ENCODE measurements at places on chromosomes 6 and 20.

- DNase-seq, result no peak
Measured at GRCh38 chr6:149887343-149887742, 10.6 kb downstream of the RAET1E start.

DNA sequence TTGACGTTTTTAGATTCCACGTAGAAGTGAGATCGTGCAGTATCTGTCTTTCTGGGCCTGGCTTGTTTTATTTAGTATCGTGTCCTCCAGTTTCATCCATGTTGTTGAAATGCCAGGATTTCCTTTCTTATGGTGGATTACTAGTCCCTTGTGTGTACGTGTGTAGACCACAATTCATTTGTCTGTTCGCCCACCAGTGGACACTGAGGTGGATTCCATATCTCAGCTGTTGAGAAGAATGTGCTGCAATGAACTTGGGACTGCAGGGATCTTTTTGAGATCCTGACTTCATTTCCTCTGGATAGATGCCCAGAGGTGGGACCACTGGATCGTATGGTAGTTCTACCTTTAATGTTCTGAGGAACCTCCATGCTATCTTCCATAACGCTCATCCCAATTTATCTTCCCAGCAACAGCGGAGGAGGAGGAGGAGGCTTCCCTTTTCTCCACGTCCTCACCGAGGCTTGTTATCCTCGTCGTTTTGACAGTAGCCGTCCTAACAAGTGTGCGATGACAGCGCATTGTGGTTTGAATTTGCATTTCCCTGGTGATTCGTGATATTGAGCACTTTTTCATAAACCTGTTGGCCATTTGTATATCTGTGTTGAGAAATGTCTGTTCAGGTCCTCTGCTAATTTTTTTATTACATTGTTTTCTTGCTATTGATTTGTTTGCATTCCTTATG is 62.4 kb downstream of the CDH4 start:
- DNase-seq, result no peak

GRCh38 chr20:34891166-34892062 is 15.0 kb downstream of the ACSS2 start:
- DNase-seq, result no peak

DNA sequence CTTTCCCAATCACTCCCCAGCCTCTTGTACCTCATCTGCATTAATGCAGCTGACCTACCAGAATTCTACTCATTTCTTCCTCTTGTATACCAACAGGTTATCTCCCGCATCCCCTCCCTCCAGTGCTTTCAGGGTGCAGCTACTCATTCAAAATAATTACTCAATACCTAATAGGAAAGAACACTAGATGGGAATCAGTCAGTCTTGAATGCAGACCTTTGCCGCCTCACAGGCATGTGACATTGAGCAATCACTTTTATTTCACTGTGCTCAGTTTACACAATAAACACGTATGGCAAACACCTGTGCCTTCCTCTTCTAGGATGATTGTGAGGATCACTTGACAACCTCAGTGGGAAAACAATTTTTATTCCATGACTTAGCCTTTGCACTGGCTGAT is 13.3 kb downstream of the ZSCAN31 start:
- DNase-seq, result no peak

GRCh38 chr20:46946796-46947195 is 52.2 kb downstream of the EYA2 start:
- DNase-seq, result no peak

- DNase-seq, result no peak
Measured at GRCh38 chr20:906703-907270, 9.3 kb downstream of the ANGPT4 start.

DNA sequence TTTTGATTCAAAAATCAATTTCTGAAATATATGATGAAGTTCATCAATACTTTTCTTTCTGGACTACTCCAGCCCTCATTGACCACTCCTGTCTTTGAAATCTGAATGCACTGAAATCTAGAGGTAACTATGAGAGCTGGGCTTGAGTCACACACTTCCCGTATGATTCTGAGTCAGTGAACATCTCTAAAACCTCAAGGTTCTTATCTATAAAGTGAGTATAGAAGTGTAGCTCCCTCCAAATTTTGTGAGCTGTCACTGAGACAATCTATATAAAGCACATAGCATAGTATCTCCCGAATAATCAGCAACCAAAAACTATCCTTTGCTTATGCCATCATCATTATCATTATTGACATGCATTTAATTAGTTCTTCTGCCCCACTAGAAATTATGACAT is 182.4 kb downstream of the TSHZ2 start:
- no peak for DNase-seq

GRCh38 chr20:40156600-40157317 is 532.3 kb downstream of the MAFB start:
- DNase-seq, result no peak

- DNase-seq, result no peak
Measured at GRCh38 chr20:6714279-6714711, 53.2 kb upstream of the BMP2 start.

DNA sequence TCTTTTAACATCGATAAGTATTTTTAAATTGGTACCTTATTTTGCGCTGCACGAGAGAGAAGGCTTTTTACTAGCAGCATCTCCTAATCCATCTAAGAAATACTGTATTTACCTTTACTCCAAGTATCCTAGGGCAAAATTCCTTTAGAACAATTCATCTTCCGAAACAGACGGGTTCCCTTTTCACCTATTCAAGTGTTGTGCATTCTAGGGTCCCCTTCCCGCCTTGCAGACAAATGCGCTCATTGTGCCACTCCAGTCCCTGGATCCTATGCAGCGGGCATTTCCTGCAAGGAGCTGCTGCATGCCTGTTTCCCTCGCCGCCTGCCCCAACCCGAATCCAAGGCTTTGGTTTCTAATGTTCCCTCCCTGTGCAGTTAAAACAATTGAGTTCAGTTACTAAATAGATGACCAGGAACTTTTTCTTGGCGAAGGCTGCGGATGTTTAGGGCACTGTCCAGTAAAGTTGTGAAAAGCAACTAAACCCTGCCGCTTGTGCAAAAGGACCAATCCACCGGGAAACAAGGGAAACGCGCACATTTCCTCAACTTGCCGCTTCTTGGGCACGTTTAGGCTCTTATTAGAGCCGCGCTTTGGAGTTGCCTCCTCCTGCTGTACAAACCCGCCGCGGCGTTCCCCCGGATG is 556 bp upstream of the SCAF8 start:
- DNase-seq, result peak; percentile 56

DNA sequence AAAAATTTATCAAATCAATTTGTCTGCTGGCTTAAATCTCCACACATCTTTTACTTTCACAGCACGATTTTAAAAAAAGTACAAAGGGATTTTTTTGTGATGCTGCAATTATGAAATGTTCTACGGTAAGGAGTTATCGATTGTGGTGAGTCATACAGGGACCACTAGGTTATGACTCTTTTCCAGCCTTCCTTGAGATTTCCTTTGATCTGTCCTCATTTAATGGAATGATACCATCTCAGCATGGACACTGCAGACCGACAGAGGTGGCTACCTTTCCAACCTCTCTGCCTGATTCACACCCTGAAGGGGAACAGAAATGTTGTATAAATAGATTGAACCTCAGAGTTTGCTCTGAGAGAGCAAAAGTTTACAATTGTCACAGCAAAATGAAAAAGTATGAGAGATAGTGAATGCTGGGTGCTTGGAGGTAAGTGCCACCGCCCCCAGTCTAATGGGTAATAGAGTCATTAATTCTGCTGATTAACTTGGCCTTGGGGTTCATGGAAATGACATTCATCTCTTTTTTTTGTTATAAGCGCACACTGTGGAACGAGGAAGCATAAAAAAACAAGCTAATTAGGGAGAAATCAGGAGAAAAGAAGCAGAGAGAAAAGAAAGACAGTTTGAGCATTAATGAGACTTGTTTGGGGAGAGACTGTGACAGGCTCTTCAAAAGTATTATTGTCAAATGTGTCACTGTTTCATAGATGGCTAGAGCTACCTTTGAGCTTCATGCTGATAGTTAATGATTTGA is 306.0 kb downstream of the RNF144B start:
- no peak for DNase-seq

- DNase-seq, result no peak
Measured at GRCh38 chr6:138821519-138821918, 25.6 kb downstream of the ECT2L start.
